ENCODE measurements at places on chromosomes 1 and 21.

DNA sequence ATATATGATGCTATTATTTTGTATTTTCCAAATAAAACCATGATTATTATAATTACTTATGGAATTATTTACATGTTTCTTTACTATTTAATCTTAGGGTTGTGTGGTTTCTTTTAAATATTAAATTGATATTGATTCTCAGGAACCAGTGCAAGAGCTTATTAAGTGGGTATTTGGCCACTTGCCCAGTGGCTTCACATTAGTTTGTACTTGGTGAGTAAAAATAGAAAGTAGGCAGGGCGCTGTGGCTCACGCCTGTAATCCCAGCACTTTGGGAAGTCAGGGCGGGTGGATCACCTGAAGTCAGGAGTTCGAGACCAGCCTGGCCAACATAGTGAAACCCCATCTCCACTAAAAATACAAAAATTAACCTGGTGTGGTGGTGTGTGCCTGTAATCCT is 497.1 kb downstream of the PTPRC start:
- DNase-seq: no peak

- no peak for DNase-seq
These were observed 29.9 kb downstream of the KRTAP19-8 start for GRCh38 chr21:31008355-31008754.

DNA sequence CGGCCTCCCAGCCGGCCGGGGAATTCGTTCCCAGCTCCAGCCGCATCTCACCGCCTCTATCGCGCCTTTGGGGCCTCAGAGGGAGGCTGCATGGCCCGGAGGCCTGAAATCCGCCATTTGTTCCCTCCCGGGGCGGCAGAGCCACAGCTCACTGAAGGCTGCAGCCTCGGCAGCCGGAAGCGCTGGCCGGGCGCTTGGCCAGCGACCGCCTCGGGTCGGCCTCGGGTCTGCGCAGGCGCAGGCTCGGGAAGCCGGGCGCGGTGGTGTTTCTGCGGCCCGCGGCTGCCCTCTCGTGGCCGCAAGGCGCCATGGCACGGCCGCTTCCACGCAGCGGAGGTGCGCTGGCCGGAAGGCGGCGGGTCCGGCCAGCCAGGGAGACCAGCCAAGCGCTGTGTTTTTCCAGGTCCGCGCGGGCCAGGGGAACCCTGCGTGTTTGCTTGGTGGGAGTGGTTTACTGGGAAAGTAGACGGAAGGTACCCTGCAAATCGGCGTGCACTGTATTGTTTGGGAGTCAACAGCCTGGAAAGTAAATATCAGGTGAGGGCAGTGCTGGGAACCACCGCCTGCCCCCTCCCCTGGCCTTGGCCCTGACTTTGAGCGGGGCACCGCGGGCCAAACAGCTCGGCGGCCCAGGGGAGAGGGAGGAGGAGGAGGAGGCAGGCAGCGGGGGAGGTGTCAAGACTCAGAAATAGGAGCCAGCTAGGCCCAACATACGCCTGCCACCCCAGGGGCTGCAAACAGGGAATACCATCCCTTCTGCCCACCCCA is 52.7 kb upstream of the CD34 start:
- peak; percentile 94 for DNase-seq

DNA sequence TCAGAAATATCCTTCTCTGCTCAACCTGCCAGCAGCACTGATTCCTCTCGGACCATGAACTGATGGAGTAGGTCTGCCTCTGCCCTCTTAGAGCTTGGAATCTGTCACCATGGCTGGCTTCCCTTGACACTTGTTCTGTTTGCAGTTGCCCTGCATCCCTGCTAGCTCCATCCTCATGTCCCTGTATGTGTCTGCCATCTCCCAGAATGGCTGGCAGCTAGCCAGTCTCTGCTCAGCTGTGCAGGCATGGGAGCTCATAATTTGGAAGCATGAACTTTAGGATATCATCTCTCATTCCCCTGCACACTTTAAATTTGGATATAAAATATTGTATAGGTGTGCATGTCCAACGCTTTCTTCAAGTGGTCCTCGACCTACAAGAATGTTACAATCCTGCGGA is 95.4 kb downstream of the C1orf94 start:
- DNase-seq: no peak

DNA sequence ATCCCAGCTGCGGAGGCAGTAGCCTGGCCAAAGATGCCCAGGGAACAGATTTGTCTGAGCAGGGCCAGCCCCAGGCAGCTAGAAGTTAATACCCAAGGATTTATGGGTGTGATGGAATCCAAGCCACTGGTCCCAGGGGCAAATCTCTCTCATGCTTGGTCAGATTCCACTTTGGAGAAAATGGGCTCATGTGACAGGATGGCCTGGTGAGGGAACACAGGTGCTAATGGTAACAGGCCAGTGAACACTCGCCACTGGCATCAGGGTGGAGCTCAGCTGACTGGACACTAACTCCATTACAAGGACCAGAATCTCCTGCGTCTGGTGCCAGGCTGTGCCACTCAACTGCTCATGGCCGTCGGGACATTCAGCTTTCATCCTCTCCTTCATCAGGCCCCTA is 12.0 kb downstream of the MDM4 start:
- DNase-seq: no peak

GRCh38 chr1:228851193-228851592 is 115.9 kb downstream of the RHOU start:
- no peak for DNase-seq

DNA sequence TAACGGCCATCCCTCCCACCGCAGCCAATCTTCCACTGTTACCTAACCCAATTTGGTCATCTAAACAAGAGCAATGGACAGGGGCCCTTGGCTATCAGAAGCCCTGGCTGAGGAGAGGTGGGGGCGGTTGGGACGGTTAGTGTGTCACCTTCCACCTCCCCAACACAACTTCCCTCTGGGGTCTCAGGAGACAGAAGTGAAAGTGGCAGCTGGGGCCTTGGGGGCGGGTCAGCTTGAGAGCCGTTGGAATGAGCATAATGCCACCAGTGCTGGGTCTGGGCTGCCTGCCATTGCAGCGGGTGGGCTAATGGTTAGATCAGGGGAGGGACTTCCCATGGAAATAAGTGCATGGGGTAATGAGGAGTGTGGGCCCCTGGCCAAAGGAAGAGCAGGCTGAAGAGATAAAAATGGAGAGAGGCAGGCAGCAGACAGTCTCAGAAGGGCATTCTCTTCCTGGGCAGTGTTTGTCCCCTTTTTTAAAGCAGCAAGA is 7.9 kb downstream of the MEF2D start:
- peak; percentile 65 for DNase-seq

DNA sequence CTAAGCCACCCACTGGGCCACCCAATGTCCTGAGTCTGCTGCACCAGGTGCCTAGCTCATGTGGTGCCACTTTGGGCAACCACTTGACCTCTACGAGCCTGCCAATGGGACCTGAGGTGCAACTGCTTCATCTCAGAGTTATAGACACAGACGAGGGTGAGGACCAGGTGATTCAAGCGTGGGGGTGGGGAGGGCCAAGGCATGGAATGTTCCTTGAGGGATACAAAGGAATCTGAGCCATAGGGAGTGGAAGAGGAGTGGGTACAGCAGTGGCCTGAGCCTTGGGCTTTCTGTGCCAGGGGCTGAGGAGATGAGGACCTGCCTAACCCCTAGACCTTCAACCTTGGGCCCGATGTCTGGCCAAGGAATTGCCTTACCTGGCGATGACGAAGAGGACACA is 209.1 kb downstream of the GRIK3 start:
- DNase-seq: no peak

DNA sequence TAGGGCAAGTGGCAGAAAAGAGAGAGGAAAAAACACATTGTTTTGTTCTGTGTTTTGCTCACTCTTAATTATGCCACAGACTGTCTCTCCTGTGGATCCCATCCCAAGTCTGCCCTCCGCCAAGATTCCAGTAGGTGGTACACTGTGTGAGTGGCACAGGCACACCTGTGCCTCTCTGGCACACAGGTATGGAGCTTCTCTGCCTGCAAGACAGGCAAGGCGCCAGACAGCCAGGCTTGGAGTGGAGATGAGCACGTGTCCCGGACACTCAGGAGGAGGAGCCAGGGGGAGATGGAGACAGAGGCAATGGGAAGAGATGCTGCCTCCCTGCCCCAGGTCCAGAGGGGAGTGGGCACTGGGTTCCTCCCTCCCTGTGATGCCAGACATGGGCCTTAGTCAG is 6.5 kb upstream of the GRIK3 start:
- no peak for DNase-seq

DNA sequence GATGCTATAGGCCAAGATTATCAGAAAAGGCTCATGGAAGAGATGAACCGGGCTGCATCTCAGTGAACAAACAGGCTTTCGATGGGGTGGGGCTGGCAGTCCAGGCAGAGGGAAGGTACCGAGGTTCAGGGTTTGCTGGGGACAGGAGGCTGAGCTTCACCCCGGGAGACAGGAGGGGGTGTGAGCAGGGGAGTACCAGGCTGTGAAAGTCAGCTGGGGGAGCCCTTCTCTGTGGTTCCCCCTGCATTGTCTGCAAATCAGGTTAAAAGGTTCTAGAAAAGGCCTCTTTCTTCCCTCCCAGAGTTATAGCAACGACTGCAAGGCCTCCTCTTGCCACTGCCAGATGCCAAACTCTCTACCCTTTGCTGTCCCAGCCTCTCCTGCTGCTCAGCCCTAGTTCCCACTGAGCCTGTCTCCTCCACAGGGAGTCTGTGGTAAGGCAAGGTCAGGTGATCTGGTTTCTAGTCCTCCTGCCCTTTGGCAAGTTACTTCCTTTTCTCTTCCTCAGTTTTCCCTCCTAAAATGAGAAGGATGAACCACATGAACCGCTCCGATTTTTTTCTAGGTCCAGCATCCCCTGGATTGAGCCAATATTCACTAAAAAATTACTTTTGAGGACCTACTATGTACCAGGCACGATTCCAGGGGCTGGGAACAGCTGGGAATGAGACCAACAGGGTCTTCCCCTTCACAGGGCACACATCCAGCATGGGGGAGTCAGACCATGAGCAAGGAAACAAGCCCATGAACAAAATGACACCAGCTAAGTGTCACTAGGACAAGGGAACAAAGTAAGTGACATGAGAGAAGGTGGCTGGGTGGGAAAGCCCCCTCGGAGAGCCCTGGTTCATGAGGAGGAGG is 7.2 kb downstream of the LAD1 start:
- no peak for DNase-seq

DNA sequence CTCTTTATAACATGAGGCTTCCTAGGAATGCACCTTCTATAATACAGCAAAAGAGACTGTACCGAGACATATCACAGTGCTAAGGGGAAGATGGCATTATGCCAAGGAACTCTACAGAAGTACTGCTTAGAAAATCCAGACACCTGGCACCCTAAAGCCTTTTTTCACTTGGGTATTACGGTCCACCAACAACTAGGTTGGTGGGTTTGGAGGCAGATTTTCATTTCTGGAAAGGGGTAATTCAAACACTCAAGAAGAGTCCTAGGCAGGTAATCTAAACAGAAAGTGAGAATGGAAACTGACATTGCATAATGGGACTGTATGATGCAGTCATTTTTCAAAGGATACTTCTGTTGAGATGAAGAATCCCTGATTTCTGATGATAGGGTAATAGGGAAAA is 19.6 kb downstream of the SCMH1 start:
- no peak for DNase-seq

GRCh38 chr1:153642161-153642560 is 8.3 kb downstream of the CHTOP start:
- DNase-seq: no peak

GRCh38 chr1:76864383-76864782 is 2.9 kb upstream of the ST6GALNAC5 start:
- no peak for DNase-seq

- no peak for DNase-seq
These were observed 78.6 kb downstream of the RGS2 start for GRCh38 chr1:192887426-192887825.

DNA sequence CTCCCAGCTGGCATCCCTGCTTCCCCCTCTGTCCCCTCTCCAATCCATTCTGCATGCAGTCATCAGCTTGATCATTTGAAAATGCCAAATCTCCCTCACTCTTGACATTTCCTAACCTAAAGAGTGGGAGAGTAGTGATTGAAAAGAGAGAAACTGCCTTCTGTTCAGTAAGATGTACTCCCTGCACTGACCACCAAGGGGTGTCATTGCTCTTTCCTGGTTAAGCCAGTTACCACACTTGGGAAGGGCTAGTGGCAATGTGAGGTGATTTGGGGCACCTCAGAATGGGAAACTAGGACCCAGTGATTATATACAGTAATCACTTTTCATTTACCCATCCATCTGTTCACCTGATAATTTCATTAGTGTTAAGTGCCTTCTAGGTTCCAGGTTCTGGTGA is 6.9 kb upstream of the TMEM269 start:
- no peak for DNase-seq

DNA sequence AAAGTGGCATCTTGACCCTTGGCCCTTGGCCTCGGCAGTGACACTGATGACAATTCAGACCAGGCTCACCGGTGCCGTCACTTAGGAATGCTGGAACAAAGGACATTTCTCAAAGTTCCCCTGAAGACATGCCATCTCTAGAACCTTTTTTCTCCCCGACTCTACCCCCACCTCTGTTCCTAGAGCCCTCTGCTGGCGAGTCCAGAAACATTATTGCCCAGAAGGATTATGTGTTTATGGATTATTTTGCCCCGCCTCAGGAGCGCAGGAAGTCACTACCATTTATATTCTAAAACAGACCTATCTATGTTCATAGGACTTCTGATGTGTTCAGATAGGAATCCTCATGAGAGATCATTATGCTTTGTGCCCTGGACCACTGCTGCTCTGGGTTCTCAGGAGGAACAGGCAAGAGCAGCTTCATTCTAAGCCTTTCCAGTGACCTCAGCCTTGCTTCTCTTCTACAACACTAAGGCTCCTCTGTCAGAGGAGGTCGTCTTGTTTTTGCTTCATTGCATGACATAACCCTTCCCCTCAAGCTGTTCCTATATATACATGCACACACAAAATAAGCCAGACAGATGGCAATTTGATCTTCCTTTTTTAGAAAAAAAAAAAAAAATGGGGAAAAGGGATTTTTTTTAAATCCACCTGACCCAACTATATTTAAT is 12.4 kb upstream of the SHISA4 start:
- DNase-seq: no peak

GRCh38 chr1:171110621-171111326 is 20.1 kb downstream of the FMO3 start:
- no peak for DNase-seq

GRCh38 chr1:85109475-85109874 is 61.2 kb upstream of the MCOLN3 start:
- DNase-seq: peak; percentile 57

- DNase-seq: no peak
These were observed 140.2 kb upstream of the HOOK1 start for GRCh38 chr1:59674595-59674994.

DNA sequence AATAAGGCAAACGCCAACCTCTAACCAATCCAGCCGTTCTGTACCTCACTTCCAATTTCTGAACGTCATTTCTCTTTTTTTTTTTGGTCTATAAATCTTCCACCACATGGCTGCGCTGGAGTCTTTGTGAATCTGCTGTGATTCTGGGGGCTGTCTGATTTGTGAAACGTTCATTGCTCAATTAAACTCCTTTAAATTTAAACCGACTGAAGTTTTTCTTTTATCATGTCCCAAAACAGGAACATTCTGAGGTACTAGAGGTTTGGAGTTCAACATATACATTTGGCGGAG is 65.5 kb upstream of the BACH1 start:
- DNase-seq: no peak

DNA sequence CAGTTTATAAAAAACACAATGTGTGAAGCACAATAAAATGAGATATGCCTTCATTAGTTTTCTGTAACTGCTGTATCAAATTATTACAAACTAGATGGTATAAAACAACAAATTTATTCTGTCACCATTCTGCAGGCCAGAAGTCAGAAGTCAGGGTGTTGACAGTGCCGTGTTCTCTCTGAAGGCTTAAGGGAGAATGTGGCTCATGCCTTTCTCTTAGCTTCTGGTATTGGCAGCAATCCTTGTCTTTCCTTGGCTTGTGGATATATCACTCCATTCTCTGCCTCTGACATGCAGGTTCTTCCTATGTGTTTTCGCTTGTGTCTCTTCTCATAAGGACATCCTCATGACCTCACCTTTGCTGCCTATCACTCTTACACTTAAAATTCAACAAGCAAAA is 10.1 kb downstream of the NEK7 start:
- no peak for DNase-seq

Data from right hindlimb (tissue), 1 donor.